ENCODE measurements at places on chromosomes 5 and 9.

DNA sequence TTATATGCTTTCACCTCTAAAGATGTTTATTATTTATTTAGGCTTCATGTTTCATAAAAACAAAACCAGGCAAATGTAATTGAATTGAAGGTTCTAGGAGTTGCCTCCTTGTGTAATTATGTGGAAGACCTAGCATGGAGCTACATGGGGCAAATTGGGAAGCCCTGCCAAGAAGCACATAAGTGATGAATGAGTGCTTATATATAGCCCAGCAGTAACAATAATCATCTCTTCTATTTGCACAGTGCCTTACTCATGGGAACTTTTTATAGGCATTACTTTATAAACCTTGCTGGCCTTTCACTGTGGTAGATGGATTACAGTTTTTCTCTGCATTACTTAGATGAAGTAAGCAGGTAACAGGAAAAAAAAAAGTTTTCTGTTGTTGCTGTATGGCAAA lies 40.0 kb upstream of the GRAMD2B start:
- no peak for DNase-seq

GRCh38 chr5:31193591-31194467 lies at the start of gene CDH6:
TSS of gene CDH6 (plus strand) at chr5:31193686. CDS start at chr5:31267474, 73,788 bp downstream.
- no peak for DNase-seq

DNA sequence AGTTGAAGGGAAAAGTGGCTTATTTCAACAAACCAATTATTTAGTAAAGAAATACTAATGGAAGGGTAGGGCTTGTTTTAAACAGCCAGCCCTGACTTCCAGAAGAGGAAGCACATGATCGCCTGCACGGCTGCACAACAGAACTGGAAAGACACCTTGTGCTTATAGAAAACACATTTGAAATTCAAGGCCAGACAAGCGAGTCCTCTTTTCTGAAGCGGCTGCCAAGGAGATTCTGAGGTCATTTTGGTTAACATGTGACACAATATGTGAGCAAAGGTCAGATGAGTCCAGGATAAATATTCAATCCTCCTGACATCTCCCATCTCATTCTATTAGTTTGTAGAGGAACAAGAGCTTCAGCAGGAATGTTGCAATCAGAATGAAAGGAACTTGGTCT lies 461.4 kb upstream of the ST8SIA4 start:
- no peak for DNase-seq

DNA sequence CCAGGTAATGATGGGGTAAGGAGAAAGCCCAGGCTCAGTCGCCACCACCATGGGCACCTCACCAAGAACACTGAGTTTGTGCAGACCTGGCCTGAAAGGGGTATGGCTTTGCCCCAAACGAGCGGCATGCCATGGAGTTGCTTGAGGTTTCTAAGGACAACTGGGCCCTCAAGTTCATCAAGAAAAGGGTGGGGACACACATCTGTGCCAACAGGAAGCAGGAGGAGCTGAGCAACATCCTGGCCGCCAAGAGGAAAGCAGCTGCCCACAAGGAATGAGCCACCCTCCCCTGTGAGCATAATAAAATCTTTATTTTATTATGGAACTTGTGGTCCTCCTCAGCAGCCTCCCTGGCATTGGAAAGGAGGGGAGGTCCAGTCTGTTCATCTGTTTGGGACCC lies 23.8 kb downstream of the CD14 start:
- no peak for DNase-seq

DNA sequence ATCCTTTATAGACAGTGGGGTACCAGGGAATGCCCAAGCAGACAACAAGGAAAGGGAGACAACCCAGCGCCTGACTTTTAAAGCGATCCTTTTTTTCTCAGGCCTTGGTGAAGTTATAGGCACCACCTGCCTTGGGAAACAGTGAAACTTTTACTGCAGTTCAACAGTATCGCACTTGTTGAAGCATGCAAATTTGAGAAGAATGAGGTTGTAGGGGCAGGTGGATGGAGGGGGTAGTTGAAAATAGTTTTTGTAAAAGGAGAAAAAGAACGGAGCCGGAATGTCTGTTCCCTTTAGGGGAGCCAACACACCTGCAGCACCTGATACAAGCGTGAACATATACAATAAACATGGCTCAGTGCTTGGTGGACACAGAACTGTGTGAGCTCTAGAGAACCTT lies 190.2 kb upstream of the NR3C1 start:
- DNase-seq, result no peak

GRCh38 chr9:70625078-70625477 lies 210.6 kb upstream of the KLF9 start:
- no peak for DNase-seq

DNA sequence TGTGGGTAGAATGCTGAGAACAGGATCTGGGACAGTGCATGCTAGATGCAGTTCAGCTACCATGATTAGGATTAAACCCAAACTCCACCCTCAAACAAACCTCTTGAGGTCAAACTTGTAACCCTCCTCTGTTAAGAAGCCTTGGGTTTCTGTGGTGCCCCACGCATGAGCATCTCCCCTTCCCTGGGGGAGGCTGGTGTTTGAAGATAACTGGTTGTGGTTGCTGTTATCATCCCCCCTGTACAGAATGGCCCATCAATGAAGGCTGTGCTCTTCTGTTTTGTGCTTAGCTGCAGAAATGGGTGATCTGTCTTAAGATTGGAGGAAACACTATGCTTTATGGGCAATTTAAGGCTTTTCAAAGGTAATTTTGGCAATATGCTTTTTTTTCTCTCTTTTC lies 4.4 kb upstream of the DAB2IP start:
- no peak for DNase-seq

DNA sequence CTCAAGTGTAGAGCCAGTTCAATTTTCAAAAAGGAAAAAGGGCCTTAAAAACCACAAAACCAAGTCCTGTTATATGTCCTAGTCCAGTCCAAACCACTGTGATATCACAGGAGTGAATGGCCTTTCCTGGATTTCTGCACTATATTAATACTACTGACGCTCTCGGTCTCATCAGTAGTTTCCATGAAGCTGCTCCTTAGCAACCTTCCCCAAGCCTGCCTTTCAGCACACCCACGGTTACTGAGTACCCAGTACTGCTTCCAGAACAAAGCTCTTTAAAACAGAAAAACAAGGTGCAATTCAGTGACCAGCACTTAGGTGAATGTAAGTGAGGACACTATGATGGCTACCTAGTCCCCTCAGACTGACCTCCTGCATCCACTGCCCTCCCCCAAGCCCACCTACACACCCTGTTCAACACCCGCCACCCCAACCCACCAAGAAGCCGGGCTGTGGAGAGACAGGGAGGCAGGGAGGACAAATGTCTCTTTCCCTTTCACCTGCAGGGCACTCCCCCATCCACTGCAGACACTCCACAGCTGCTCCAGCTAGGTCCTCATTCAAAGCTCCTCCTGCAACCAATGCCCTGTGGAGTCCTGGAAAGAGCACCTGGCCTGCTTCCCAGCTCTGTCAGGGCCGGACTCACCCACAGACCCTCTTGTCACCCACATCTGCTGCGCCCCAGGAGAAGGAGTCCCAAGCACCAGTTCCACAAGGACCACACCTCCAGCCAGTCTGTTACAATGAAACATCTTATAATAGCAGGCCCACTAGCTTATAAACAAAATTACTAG lies 25.9 kb downstream of the PSMB7 start:
- no peak for DNase-seq

- DNase-seq, result no peak
Measured at GRCh38 chr9:133700819-133701320, 37.3 kb downstream of the SARDH start.

GRCh38 chr9:74125941-74126340 lies 371.2 kb upstream of the RORB start:
- DNase-seq, result no peak

DNA sequence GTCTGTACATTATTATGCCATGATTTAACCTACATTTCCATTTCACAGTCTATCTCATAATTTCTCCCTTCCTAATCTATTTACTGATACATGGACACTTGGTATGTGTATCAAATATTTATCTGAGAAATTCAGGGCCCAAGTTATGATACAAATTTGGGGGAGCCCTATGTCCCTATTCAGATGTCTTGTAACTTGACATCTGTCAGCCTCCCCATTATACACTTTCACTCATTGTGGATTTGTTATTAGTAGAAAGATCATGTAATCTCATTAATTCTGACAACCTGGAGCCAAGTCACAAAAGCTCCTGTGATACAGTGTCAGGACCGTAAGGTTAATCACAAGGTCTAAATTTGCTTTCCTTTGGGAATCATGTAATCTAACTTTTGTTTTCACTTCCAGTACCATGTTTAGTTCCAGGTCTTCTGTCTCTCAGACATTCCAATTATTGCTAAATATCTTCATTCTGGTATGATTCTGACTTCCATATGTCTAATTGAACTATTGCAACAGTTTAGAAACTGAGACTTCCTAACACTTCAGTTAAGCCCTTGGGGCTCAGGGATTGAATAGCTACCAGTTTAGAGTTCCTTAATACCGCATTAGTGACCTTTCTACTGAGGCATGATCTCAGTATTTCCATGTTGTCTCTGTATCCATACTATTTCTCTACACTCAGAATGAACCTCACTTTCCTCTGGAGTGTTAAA lies 182.9 kb upstream of the NUDT12 start:
- no peak for DNase-seq

DNA sequence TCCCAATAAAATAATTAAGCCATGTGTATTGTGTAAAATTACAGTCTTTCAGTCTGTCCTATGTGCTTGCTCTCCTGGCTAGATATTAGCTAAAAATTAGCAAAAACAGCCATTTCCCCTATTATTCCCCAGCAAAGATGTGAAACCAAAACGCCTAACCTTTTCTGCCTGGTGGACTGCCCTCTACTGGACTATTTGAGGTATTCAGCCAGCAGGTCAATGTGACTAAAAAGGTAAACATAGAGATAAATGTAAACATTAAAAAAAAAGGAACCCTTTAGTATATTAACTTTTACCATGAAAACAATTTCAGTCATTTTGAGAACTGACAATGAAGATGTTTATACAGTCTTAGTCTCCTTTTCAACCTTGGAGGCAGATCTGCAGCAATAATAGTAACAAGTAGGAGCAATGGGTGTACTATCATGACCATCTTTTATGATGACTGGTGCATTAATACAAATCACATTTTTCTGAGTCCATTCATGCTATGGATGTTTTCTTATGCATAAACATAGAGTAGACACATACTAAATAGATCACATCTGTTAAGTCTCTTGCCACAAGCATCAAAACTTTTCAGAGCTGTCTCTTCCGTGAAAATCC lies 10.1 kb downstream of the ATG12 start:
- DNase-seq, result no peak
